Testis (tissue), 5 donors: ENCODE measurements at places on chromosomes 2 and 18.
A peak's percentile ranks its signal among the peaks of the same experiment; 100 is the strongest.

DNA sequence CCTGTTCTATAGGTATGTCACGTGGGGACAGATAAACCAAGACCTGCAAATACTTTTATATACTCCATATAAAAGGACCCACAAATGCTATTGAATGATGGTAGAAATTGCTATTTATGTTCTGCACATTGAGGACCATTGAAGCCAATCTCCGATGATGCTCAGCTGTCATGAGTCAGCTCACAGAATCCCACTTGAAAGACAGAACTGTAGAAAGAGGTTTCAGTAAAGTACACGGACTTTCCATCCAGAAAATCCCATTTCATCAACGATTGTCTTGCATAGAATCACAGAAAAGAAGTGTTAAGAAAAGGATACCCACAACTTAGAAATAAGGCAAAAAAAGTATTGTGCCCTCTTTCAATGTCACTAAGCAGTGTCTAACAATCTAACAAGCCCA lies 169.0 kb upstream of the COPS8 start:
- DNase-seq: no peak

GRCh38 chr18:57839942-57840381 lies 36.8 kb upstream of the ATP8B1 start:
- no peak for DNase-seq

DNA sequence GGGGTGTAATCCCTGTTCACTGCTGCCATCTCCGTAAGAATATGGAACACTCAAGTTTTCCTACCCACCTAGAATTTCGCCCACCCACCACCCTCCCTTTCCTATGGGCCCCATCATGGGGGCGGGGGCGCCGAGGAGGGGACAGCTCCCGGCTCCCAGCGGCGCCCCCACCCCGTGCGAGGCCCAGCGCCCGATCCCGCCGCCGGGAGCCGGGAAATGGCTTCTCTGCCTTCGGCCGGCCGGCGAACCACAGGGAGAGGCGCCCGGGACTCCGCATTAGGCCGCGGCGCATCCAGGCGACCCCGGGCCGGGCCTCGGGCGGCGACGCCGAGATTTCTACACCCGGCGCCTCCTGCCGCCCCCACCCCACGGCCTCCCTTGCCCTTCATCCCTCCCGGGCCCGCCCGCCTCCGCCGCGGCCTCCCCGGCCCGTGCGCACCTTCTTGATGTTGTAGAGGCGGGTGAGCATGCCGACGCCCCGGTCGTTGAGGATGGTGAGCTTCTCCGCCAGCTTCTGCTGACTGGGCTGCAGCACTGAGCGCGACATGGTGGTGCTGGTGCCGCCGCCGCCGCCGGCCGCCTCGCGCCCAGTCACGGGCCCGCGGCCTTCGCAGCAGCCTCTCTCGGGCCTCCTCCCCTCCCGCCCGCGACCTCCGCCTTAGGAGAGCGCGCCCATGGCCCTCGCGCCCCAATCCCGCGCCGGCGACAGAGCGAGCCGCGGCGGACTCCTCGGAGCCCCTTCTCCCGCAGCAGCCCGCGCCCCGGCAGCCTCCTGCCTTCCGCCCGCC lies 510 bp downstream of the NCKAP1 start:
- peak; percentile 46 for DNase-seq

GRCh38 chr2:45344502-45344901 lies 266.6 kb downstream of the SRBD1 start:
- DNase-seq: no peak

GRCh38 chr18:58792086-58792485 lies 72.6 kb upstream of the ZNF532 start:
- no peak for DNase-seq

DNA sequence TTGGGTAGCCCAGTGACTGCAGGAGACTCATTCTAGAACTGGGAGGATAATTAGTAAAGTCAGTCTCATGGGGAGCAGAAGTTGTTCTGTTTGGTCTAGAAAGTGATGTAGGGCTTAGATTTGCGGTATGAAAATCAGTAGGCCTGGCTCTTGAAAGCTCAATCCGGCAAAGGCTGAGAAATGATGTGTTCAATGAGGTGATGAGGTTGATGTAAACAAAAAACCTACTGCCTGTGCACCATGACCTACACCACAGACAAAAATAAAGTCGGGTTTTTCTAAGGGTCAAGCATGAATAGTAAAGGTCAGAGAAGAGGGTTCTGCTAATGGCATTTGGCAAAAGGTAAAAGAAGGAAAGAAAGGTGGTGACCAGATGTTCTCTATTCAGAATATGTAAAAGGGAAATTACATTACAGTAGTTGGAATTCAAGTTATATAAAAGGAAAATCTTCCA lies 80.8 kb upstream of the COL5A2 start:
- DNase-seq: no peak
